Stimulated activated CD8-positive, alpha-beta memory T cell treated with anti-CD3 and anti-CD28 coated beads, Interleukin-7, amount 100 ng/mL, for 4 hours (primary cell): ENCODE measurements at places on chromosomes 12 and 14.

DNA sequence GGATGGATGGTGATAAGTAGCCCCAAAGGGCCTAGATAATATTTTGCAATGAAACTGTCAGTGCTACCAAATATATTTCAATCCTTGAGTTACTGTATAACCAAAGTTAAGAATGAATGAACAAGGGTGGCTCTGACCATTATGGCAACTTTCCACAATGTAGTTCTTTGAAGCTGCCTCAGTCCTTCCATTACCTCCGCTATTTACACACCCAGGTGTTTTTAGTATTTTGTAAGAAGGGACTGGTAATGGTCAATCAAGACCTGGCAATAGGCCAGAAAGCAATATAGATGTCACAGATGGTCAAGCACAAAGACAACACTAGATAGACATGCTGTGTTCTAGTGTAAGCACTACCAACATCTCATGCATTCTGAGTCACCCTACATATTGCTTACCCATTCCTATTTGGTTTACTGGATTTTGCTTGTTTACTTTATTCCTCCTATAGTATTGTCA, 16.3 kb downstream of the DUSP16 start:
- DNase-seq = no peak

DNA sequence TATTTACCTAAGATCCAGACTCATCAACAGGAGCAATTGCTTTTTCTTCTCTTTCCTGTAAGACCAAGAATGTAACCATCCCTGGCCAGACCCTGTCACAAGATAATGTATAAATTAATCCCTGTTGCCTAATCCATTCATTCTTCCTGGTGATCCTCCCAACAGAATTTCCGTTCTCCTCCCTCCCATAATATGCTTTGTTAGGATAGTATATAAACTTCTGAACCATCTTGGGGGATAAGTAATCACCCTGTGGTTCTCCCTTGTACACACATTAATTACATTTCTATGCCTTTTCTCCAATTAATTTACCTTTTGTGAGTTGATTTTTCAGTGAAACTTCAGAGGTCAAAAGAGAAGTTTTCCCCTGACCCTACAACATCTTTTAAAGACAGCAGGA, 76.2 kb upstream of the RASSF8 start:
- no peak for DNase-seq

GRCh38 chr14:100736269-100737180, 9.8 kb downstream of the DLK1 start:
- no peak for DNase-seq

GRCh38 chr12:106126441-106127337, 12.1 kb downstream of the NUAK1 start:
- no peak for DNase-seq

DNA sequence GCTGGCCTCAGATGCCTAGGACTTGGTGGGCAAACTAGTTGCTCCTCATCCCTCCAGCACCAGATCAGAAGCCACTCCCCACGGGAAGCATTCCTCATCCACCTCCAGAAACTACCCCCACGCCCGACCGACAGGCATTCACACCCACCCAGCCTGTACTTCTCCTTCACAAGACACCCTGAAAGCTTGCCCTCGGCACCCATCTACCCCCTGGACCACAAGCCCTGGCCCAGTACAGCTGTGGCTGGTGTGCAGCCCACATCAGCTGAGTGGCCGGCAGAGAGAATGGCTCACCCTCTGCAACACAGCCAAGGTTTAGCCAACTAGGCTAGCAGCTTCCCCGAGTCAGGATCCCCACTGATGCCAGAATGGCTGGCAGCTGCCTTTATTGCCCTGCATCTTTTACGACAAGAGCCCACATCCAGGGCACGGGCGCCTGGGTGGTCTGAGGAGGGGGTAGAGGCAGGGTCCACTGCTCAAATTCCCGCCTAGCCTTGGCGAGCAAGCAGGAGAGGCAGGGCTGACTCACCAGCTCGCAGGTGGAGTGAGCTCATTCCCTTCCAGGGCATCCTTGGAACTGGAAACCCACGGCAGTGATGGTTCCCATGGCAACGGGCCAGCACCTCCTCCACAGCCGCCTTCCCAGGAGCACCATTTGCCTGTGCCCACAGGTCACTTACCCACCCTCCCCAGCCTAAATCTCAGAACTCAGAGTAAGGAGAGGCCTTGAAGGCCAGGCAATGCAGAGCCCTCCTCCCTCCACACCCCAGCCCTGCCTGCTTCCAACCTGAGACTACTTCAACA, 17.1 kb downstream of the ACTN1 start:
- no peak for DNase-seq

DNA sequence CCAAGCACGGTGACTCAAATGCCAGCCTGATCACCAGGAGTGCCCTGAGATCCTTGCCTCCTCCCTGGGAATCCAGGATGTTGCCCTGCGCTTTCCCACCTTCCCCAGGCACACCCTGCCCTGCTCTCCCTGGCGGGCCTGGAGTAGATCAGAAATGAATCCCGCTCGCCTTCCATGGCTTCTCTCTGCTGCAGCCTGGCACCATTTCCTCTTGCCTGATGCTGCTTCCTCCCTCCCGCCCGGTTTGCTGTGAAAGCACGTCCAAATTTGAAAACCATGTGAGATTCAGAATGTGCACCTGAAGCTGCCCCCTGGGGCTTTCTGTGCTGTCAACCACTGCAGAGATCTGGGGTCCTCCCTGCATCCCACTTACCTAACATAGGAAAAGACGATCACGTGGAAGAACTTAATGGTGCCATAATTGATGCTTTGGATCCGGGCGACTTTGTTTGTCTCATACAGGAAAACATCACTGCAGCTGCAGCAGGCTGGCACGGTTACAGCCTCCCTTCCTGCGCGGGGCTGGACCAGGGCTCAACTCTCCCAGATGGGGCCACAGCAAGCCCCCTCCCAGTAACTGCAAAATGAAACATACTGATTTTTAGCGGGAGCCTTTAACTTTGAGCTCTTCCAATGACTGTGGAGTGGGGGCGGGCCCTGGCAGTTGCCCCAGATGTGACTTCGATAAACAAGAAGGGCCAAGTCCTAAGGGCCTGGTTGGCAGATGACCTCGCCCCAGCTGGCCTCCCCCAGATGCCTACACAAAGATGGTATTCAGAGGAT, 24.9 kb upstream of the C12orf76 start:
- DNase-seq = no peak

DNA sequence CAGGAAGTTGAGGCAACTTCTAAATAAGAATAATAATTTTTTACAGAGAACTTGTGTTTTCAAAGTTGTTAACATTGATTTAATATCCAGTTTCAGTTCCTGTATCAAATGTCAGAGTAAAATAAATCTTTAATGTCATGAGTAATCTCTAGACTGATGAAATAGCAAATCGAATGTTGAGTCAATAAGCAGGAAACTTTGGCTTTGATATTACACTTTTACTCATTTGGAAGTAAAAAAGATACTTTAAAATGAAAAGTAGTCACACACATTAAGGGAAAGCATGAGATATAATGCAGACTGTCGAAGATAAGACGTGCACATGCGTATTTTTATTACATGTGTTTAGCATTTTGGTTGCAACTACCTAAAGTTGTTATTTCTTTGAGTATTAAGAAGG, 78.2 kb upstream of the PTGDR start:
- no peak for DNase-seq

- DNase-seq = no peak
Observed at GRCh38 chr14:56244138-56244789, 126.1 kb downstream of the PELI2 start.

DNA sequence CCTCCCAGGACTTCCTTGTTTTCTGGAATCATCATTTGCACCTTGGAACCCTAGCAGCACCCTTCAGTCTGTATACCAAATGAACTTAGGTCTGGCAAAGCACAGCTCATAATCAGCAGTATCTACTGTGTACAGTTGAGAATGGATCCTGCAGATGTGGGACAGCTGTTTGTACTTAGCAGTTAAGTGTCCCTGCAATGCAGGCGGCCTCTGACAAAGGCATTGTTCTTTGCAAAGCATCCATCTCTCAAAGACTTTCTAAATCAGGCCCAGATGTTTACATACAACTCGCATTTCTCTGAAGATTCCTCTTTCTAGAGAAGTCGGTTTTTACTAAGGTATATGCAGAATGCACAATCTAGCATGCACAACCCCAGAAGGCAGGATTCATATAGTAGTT, 170.5 kb upstream of the RBM19 start:
- no peak for DNase-seq
